ENCODE measurements at places on chromosomes 1 and 21. TPM values are rescaled to one million over a fixed set of nuclear protein-coding genes. Genes with fewer than 3 reads are reported as not detected.

C4BPA gene
- total RNA-seq: not detected

CFHR4 gene
- not detected for total RNA-seq

HPCA gene
- total RNA-seq: not detected

FMN2 gene
- 16.9 TPM for total RNA-seq

DNA sequence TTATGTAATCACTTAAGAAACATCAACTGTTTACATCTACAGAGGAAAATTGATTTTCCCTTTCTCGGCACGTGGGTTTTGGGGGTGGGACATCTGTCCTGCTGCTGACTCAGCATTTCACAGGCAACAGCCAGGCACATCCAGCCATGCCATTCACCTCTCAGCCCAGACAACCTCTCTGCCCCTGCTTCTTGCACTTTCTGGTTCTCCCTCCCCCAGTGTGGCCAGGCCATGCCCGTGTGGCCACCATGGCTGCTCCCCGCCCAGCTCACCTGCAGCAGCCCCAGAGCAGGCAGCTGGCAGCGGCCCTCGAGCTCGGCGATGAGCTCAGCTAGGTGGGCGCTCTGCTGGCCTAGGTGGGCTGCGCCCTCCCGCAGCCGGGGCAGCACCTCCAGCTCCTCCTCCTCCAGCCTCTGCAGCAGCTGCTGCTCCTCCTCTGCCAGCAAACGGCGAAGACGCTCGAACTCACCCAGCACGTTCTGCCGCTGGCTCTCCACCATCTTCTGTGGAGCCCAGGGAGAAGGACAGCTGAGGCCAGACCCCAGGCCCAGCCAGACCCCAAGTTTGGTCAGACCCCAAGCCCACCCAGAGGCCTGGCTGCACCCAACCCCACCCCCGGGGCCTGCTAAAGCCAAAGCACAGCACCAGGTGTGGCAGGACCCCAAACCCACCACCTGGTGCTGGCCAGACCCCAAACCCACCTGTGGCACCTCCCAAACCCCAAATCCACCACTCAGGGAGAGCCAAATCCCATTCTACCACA is 5.8 kb downstream of the TRIM11 start:
- H3K36me3 ChIP-seq: peaks cover 23% of the 10 kb centered on the region
- H3K4me3 ChIP-seq: no peak overlapping the region
- peaks cover 27% of the 10 kb centered on the region for H3K4me1 ChIP-seq

- no peaks in the 10 kb centered on the region for H3K36me3 ChIP-seq
- DNase-seq: no peak
- no peak overlapping the region for H3K27ac ChIP-seq
Measured at GRCh38 chr1:28751315-28752060, 14.7 kb downstream of the YTHDF2 start.

- H3K4me3 ChIP-seq: no peak overlapping the region
- H3K27ac ChIP-seq: no peak overlapping the region
- no peak for DNase-seq
- H3K4me1 ChIP-seq: no peaks in the 10 kb centered on the region
- H3K36me3 ChIP-seq: no peaks in the 10 kb centered on the region
Measured at GRCh38 chr1:175494011-175494554, 249.3 kb downstream of the TNR start.

DNA sequence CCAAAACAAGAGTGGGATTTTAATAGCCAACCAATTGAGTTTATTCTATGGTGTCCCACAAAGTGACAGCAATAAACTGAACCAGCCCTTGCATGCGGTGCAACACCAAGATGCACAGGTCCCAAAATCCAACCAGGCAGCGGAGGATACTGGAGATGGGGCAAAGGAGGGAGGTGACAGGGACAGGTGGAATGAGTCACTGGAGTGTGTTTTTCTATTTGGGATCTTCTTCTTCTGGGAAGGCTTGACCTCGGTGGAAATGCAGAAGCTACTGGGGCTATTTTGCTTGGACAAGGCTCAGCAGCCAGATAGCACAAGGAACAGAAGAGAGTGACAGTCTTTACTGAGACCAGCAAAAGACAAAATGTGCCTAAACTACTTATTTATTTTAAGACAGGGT is 97.5 kb downstream of the PLXNA2 start:
- H3K27me3 ChIP-seq: no peaks in the 10 kb centered on the region
- H3K4me1 ChIP-seq: peaks cover 53% of the 10 kb centered on the region
- peak; percentile 6 for DNase-seq
- H3K36me3 ChIP-seq: no peaks in the 10 kb centered on the region

DNA sequence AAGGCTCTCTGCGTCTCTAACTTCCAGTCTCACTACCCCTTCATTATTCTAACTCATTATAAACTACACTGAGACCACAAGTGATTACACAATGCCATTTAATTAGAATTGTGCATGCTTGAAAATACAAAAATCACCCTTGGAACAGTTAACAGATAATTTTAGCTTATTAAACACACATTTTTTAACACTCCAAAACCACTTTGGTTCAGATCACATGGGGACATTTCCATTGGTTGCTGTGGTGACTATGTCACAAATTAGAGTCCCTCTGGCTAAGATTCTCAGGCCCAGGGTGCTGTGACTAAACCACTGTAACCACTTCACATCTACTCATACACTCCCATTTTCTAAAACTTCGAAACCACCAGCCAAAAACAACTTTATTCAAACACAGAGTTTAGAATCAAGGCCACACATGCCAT is 43.0 kb downstream of the JAK1 start:
- H3K4me3 ChIP-seq: no peak overlapping the region
- no peak for DNase-seq
- no peaks in the 10 kb centered on the region for H3K27me3 ChIP-seq
- peaks cover 56% of the 10 kb centered on the region for H3K4me1 ChIP-seq

GRCh38 chr21:38631206-38631605 is 132.9 kb upstream of the ERG start:
- H3K4me3 ChIP-seq: no peak overlapping the region
- no peaks in the 10 kb centered on the region for H3K4me1 ChIP-seq
- no peak overlapping the region for H3K27ac ChIP-seq
- no peaks in the 10 kb centered on the region for H3K27me3 ChIP-seq
- DNase-seq: no peak

DNA sequence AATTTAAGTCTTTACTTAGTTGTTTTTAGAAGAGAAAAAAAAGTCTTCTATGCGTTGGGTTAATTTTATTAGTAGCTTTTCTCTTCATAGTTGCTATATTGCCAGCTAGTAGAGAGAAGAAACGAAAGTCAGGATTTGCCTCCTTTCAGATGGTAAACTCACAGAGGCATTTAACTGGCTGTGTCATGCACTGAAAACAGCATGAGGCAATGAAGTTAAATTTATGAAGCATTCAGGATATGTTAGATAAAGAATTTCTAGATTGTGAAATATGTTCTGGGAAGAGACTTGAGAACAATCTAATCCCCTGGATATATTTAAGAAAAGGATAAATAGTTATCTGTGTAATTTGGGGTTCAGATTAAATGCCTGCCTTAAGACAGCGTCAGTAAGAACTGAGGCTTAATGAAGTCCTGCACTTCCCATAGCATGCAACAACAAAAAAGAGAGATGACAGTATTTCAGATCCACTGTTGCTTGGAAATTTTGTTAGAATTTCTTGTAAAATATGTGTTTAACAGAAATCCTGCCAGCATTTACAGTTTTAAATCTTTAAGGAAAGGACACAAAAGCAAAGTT is 1.7 kb downstream of the ANGPTL1 start:
- no peaks in the 10 kb centered on the region for H3K36me3 ChIP-seq
- no peaks in the 10 kb centered on the region for H3K27me3 ChIP-seq
- H3K4me1 ChIP-seq: peaks cover 40% of the 10 kb centered on the region

GRCh38 chr21:24127651-24128050 is 1479.6 kb downstream of the MRPL39 start:
- no peak overlapping the region for H3K4me3 ChIP-seq
- no peak for DNase-seq
- H3K27me3 ChIP-seq: no peaks in the 10 kb centered on the region
- H3K4me1 ChIP-seq: no peaks in the 10 kb centered on the region

DNA sequence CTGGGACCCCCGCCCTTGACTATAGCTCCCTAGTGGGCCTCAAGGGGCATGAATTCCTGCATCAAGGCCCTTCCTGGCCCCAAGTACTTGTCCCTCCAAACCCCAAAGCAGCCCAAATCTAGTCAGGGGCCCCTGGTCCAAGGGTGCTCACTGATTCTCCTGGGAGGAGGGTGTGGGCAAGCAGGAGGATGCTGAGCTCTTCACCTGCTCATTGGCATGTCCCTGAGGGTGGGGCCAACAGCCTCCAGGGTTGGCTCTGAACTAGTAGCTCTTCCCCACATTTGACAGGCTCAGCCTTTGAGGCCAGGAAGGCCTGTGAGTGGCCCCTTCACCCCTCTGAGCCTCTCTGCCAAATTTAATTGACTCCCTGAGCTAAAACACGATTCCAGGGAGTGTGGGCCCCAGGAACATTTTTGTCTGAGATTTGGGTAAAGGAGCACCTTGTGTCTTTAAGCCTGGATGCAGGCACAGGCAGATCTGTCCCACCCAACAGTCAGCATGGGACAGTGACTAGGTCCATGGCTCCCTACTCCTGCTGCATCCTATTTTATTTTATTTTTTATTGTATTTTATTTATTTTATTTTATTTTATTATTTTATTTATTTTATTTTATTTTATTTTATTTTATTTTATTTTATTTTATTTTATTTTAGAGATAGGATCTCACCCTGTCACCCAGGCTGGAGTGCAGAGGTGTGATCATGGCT is 11.0 kb upstream of the WNT9A start:
- H3K4me1 ChIP-seq: no peaks in the 10 kb centered on the region
- peak; percentile 47 for DNase-seq
- no peaks in the 10 kb centered on the region for H3K36me3 ChIP-seq
- H3K27me3 ChIP-seq: peaks cover 28% of the 10 kb centered on the region
- no peak overlapping the region for H3K27ac ChIP-seq

- no peaks in the 10 kb centered on the region for H3K27me3 ChIP-seq
- H3K27ac ChIP-seq: no peak overlapping the region
- H3K4me3 ChIP-seq: no peak overlapping the region
- H3K4me1 ChIP-seq: peaks cover 16% of the 10 kb centered on the region
- no peak for DNase-seq
Measured at GRCh38 chr1:243475966-243476365, 220.1 kb downstream of the SDCCAG8 start.

DNA sequence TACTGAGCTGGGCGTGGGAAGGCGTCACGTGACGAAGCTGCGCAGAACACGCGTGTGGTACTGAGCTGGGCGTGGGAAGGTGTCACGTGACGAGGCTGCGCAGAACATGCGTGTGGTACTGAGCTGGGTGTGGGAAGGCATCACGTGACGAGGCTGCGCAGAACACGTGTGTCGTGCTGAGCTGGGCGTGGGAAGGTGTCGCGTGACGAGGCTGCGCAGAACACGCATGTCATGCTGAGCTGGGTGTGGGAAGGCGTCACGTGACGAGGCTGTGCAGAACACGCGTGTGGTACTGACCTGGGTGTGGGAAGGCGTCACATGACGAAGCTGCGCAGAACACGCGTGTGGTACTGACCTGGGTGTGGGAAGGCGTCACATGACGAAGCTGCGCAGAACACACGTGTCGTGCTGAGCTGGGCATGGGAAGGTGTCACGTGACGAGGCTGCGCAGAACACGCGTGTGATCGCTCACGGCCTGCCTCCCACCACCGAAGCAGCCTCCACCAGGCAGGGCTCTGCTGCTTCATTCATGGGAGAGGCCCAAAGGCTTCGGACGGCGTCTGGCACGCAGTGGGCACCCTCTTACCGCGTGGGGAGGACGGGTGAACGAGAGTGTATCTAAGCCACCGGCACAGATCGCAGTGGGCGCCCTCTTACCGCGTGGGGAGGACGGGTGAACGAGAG is 24.0 kb downstream of the CFAP74 start:
- no peak for DNase-seq
- no peak overlapping the region for H3K4me3 ChIP-seq
- no peaks in the 10 kb centered on the region for H3K4me1 ChIP-seq
- no peak overlapping the region for H3K27ac ChIP-seq
- no peaks in the 10 kb centered on the region for H3K27me3 ChIP-seq

GRCh38 chr1:33007190-33008050 is 29.3 kb downstream of the AK2 start:
- DNase-seq: no peak
- H3K27ac ChIP-seq: no peak overlapping the region
- no peaks in the 10 kb centered on the region for H3K36me3 ChIP-seq
- H3K4me1 ChIP-seq: no peaks in the 10 kb centered on the region
- no peaks in the 10 kb centered on the region for H3K27me3 ChIP-seq
- no peak overlapping the region for H3K4me3 ChIP-seq

GRCh38 chr1:234638832-234639799 is 29.1 kb upstream of the IRF2BP2 start:
- H3K27ac ChIP-seq: no peak overlapping the region
- DNase-seq: no peak
- H3K36me3 ChIP-seq: no peaks in the 10 kb centered on the region
- no peak overlapping the region for H3K4me3 ChIP-seq

- no peak overlapping the region for H3K4me3 ChIP-seq
- no peaks in the 10 kb centered on the region for H3K36me3 ChIP-seq
- no peaks in the 10 kb centered on the region for H3K4me1 ChIP-seq
- no peak for DNase-seq
- H3K27me3 ChIP-seq: peaks cover 7% of the 10 kb centered on the region
- H3K27ac ChIP-seq: no peak overlapping the region
Measured at GRCh38 chr1:3160647-3161145, 91.7 kb downstream of the PRDM16 start.

GRCh38 chr1:187622545-187622944 is 793.8 kb downstream of the PLA2G4A start:
- H3K27ac ChIP-seq: no peak overlapping the region
- no peak for DNase-seq

- H3K4me3 ChIP-seq: peak within 1 kb of the TSS; percentile 93
- no peaks in the 10 kb centered on the region for H3K4me1 ChIP-seq
- peak; percentile 97 for DNase-seq
- no peaks in the 10 kb centered on the region for H3K27me3 ChIP-seq
Measured at GRCh38 chr1:6602669-6603237, at the start of gene KLHL21. Gene KLHL21, minus strand, starts transcription at chr1:6602869. Its CDS starts 52 bp downstream, at chr1:6602817.

DNA sequence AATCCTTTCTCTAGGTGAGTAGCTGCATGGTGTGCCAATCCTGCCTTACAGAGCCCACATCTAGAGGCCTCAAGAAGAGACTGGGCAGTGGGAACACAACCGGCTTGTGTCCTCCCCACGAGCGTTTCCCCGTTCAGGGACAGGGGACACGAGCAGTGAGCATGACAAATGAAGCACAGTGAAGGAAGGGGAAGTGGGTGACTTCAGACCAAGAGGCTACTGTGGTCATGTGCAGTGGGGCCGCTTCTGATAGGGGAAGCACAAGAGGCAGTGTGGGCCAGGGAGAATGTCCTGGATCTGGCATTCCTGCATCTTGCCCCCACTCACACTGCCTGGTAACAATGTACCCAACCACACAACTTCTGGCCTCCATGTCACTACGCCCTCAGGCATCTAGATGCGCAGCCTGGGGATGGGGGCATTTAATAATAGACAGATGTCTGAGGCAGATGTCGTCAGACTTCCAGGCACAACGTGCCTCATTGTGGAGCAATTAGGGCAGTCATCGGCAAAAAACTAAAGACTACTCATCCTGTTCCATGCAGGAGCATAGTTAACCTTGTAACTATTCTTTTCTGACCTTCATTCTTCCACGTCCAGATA is 155.6 kb upstream of the NBPF11 start:
- no peak for DNase-seq
- H3K4me1 ChIP-seq: peaks cover 9% of the 10 kb centered on the region
- H3K27me3 ChIP-seq: peaks cover 6% of the 10 kb centered on the region
- no peaks in the 10 kb centered on the region for H3K36me3 ChIP-seq
- H3K4me3 ChIP-seq: no peak overlapping the region

GRCh38 chr1:57411262-57411661 is 12.6 kb downstream of the DAB1 start:
- H3K36me3 ChIP-seq: no peaks in the 10 kb centered on the region
- H3K27me3 ChIP-seq: no peaks in the 10 kb centered on the region
- H3K4me3 ChIP-seq: no peak overlapping the region
- H3K27ac ChIP-seq: no peak overlapping the region
- no peak for DNase-seq
- peaks cover 10% of the 10 kb centered on the region for H3K4me1 ChIP-seq

GRCh38 chr1:38950553-38950952 is 8.9 kb upstream of the RHBDL2 start:
- no peak overlapping the region for H3K27ac ChIP-seq
- no peaks in the 10 kb centered on the region for H3K36me3 ChIP-seq
- DNase-seq: no peak
- no peaks in the 10 kb centered on the region for H3K4me1 ChIP-seq
